CD4-positive, alpha-beta T cell treated with Interleukin-6 at 100 ng/mL for 8 hours (primary cell): ENCODE measurements at places on chromosomes 4 and X.

GRCh38 chr4:80465238-80465637, 129.7 kb downstream of the CFAP299 start:
- DNase-seq = no peak

DNA sequence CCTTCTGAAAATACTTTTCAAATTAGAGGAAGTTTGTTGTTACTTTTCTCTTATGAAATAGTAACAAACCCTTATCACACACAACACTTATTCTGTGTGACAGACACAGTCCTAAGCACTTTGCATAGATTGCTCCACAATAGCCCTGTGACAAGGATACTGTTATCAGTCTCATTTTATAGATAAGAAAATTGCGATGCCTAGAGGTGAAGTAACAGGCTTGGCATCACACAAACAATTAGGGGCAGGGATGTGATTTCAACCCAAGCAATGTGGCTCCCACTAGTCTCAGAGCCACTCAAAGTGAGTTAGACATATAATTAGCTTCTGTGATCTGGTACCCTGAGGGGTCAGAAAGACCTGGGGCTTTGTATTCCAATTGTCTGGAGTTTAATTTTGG, 339.9 kb downstream of the FBXO8 start:
- DNase-seq = no peak

DNA sequence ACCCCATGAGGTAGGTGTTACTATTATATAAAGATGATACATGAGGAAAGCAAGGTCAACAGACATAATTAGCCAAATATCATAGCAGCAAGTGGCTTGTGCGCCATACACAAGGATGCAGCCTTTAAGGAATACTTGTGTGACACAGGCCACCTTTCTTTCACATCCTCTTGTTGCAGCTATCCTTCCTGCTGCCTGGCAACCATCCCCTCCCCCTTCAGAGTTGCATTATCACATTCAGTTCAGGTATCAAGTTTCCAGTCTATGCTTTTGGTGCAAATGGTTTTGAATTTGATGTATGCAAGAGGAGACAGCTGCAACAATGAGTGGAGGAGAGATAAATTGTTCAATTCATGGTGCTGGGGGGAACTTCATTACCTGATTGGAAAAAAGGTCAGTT, 6.4 kb downstream of the ZCCHC18 start:
- no peak for DNase-seq

GRCh38 chr4:147198411-147199051, 252.9 kb upstream of the TTC29 start:
- no peak for DNase-seq

GRCh38 chr4:80184825-80185756, 12.2 kb upstream of the PRDM8 start:
- peak; percentile 13 for DNase-seq

- DNase-seq = no peak
These were observed 1.8 kb upstream of the EXOSC9 start for GRCh38 chr4:121799208-121799823.

DNA sequence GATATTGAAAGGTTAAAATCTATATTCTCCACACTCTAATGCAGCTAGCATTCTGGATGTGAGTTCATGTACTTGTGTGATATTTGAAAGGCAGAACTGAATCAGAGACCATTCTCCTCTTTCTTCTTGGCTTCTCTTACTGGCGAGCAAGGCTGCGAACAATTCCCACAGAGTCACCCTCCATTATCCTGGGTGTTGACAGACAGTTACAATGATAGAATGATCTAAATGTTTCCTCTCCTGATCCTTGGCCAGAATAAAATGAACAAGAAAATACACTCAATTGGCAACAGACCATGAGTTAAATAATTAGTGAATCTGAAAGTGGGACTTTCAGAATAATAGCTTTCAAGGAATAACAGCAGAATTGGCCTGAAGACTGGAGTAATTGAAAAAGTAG, 342.8 kb downstream of the RAPGEF2 start:
- DNase-seq = no peak

GRCh38 chrX:23403849-23404248, 69.2 kb downstream of the PTCHD1 start:
- DNase-seq = no peak

GRCh38 chr4:159106636-159107035, 3.8 kb downstream of the RAPGEF2 start:
- DNase-seq = no peak

GRCh38 chr4:136748773-136749172, 783.5 kb downstream of the PCDH18 start:
- no peak for DNase-seq

DNA sequence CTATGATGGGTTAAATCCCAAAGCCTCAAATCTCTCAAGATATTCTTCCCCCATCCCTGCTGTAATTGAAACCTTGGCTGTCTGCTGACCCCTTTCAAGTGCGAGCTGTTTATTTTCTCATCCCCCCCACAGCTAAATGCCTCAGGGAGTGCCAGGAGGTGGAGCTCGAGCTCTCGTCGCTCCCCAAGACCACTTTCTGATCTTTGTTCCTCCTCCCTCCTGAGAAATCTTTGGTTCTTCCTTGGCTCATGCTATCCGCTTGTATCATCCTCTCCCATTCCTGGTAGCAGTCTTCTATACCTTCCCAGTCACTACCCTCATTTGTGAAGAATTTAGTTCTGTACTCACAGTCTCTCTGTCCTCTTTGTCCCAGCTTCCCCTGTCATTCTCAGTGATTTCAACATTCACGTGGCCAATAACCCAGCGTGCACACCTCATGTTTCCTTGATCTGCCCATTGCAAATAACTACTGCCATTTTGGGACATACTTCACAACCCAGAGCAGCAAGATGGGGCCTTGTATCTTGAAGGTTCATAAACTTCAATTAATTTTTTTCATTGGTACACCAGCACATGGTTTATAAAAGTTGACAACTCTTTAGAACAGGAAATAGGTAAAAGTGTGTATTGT, 9.2 kb upstream of the SLC25A43 start:
- no peak for DNase-seq

GRCh38 chr4:154559494-154560418, 3.1 kb upstream of the FGB start:
- DNase-seq = no peak

DNA sequence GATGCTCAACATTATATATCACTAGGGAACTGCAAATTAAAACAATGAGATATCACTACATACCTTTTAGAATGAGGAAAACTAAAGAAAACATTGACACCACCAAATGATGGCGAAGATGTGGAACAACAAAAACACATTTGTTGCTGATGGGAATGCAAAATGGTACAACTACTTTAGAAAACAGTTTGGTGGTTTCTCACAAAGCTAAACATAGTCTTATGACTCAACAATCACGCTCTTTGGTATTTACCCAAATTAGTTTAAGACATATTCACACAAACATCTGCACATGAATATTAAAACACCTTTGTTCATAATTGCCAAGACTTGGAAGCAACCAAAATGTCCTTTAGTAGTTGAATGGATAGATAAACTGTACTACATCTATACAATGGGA, 53.2 kb downstream of the USO1 start:
- DNase-seq = no peak

GRCh38 chr4:48356355-48356754, 15.0 kb downstream of the SLAIN2 start:
- no peak for DNase-seq

DNA sequence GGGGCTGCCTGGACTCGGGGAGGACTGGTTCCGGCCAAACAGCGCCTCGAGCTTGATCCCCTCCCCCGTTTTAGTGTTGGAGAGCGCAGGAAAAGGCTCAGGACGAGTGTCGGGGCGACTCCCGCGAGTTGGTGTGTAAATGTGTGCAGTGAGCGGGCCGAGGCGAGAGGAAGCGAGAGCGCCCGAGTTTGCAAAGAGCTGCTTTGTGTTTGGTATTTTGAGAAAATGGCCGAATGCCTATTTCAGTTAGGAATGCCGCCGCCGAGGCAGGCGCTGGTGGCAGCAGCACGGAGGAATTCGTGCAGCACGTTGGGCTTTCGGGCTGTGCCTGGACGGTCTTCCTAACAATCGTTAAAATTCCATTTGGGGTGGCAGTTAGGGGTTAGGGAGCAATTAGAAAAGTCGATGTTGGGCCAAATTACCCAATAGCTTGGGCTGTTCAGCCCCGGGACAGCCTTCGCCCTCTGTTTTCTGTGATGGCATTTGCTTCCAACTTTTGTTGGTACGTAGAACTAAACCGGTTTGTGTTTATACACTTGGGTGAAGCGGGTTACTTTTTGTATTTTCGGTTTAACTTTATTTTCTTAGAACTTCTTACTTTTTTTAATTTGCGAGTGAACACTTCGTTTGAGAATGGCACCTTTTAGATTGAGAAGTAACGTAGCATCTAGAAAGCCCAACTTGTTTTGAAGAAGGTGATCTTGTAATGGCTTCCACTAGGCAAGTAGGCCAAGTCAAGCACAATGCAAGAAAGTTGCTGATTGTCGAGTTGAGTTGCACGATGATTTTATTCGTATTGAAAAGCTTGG, 1.6 kb downstream of the REST start:
- DNase-seq = peak; percentile 49

GRCh38 chr4:185592438-185592837, 57.1 kb upstream of the PDLIM3 start:
- no peak for DNase-seq
